M059J (cell line): ENCODE measurements at places on chromosomes 5 and 9.

GRCh38 chr9:18824095-18824666 is 208.8 kb downstream of the SAXO1 start:
- peak; percentile 28 for DNase-seq

GRCh38 chr9:72207278-72207677 is 58.0 kb downstream of the GDA start:
- DNase-seq, result no peak

DNA sequence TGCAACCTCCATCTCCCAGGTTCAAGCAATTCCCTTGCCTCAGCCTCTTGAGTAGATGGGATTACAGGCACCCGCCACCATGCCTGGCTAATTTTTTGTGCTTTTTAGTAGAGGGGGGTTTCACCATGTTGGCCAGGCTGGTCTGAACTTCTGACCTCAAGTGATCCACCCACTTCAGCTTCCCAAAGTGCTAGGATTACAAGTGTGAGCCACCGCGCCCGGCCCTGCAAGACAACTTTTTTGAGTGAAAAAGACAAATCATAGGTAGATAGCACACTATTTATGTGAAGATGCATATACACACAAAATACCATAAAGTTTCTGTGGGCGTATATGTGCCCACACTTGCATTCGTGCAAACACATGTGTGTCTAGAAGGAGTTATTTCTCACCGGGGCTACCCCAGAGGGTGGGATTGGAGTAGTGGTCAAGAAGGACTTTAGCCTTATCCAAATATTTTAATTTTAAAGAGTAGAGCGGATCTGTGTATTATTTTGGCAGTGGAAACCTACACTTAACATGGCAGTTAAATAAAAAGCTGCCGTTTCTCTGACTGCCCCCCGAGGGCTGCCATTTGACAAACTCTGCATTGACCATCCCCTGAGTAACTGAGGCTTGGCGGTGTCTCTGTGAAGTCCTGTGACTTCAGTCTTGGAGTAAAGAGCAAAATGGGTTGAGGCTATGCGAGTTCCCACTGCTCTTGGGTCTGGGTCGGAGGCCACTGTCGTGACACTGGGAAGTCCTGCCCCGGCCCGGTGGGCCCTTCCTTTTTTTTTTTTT is 93.4 kb upstream of the PTCH1 start:
- DNase-seq, result no peak

DNA sequence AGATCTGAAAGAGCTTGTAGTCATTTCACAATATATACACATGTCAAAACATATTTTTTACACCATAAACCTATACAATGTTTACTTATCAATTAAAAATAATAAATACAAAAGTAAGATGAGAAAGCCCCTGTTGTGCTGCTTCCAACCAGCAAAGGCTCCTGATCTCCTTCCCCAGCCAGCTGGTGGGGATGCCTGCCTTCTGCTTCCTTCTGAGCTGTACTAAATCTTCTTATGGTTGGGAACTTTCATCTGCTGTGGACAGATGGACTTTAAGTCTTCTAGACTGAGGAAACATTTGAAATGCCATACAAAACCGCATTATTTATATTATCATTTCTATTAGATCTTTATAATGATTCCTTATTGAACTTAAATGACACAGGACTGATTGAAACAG is 745.3 kb upstream of the CHD1 start:
- DNase-seq, result no peak

DNA sequence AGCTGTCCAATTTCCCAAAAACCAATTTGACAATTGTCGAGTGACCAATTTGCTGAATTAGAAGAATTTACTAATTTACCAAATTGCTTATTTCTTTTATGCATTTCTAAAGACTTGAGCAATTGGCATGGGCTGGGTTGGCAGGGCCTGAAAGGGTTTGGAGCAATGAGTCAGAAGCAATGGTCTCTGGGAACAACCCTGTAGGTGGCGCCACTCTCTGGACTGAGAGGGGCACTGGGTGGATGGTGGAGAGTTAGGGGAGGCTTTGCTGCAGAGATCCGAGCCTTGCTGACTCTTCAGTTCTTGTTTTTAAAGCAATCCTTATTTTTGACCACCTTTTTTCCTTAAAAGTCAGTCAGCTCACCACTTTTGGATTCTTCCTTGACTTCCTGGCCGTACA is 71.5 kb upstream of the RPS23 start:
- DNase-seq, result peak; percentile 38

DNA sequence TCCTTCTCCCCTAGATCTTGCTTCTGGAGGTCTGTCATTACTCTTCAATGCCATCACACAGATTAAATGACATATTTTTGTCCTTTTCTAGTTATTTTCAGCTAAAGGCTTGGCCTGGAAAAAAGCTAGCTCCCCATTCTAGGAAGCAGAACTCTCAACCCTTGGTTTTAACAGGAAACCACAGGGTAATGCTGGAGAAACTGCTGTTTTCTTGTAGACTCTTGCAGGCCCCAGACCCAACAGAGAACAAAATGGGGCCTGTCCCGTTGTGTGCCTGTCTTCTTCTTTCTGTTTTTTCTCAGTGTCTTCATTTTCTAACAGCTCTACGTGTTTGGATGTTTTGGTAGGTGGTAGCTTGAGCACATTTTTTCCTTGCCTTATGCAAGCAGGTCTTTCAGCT is 21.5 kb downstream of the DCANP1 start:
- DNase-seq, result no peak

DNA sequence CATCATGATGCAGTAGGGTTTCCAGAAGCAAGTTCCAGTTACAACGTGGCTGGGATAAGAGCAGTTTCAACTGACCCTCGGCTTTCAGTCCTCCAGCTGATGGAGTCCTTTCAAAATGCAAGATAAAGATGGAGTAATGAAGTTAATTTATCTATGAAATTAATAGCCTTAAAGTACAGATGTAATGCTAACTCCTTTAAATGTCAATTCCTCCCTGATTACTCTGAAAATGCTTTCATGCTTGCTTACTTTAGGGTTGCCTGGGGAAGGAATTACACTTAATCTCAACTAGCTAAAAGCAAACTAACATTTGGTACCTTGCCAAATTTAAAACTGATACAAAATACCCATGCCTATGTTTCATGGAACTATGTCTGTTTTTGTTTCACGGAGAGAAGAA is 178.4 kb downstream of the KIAA0825 start:
- no peak for DNase-seq

DNA sequence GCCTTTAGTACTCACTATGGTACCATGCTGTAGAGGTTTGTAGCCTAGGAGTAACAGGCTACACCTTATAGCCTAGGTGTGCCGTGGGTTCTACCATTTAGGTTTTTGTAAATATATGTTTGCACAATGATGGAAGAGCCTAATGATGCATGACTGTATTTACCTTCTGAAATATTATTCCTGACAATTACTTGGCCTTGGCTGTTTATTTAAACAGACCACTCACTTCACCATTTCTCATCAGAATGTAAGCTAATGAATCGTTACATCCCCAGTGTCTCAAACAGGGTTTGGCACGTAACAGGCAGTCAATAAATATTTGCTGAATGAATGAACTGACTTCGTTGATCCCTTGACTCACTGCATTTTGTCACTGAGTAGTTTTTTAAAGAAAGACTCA is 93.1 kb downstream of the MED27 start:
- peak; percentile 31 for DNase-seq

DNA sequence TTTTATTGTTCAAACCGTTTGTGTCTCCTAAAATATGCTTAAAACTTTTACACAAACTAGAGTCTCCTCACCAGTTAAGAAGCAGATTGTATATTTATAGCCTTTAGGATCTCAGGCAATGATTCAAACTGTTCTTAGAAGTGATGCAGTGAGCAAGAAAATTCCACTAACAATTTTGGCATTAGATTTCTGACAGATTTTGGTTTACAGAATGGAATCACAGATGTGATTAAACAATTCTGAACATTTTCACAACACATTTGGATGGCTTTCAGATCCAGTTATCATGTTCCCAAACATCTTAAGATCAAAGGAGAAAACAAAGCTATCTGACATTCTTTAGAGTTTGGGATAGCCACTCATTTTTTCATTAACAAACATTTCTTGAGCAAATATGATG is 181.7 kb upstream of the RIOK2 start:
- DNase-seq, result no peak

DNA sequence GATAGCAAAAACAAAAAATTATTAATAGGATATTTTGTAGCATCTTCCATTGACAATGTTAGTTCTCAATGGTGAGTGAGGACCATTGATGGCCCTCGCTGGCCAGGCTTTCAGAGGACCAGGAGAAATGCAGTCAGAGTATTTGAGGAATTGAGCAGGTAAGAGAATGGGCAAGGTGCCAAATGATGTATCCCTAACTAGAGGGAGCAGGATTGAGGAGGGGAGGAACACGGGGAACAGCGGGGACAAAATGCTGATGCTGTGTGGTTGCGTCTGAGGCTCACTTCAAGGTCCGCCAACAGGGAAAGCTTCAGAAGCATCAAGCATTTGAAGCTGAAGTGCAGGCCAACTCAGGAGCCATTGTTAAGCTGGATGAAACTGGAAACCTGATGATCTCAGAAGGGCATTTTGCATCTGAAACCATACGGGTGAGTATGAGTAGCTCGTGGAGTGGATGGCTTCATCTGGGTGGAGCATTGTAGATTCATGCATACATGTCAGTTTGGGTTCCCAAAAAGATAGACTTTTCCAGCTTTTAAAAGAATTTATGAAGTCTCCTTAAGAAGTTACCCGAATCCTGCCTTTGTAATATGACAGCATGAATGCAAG is 16.2 kb downstream of the SPTAN1 start:
- DNase-seq, result no peak

- DNase-seq, result no peak
Measured at GRCh38 chr9:98763986-98764745, 32.2 kb downstream of the ANKS6 start.

GRCh38 chr5:79464695-79465332 is 49.1 kb downstream of the HOMER1 start:
- peak; percentile 15 for DNase-seq

GRCh38 chr5:179115845-179116524 is 55.8 kb downstream of the ZNF354C start:
- DNase-seq, result no peak

DNA sequence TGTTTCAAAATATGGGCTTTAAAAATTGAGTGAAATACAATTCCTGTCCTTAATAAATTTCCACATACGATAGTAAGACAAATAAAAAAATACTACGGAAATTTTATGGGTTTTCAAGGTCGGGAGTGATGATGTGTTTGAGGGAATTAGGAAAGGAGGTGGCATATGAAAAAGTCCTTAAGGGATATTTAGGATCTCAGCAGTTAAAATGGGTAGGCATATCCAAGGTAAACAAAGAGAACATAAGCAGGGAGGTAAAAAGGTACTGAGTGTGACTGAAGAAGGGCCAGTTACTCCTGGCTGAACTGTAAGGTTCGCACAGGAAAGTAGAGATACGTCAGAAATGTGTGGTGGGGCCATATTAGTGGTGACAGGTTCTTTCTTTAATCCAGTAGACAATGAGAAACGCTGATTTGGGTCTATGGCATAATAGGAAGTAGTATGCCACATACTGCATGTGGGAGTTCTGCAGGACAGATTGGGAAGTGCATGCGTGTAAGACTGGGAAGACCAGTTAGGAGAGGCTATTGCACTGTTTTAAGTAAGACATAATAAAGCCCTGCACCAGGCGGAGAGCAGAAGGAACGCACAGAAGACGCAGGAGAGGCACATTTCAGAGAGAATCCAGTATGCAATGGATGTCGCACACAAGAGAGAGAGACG is 937 bp upstream of the HMGCR start:
- peak; percentile 82 for DNase-seq

DNA sequence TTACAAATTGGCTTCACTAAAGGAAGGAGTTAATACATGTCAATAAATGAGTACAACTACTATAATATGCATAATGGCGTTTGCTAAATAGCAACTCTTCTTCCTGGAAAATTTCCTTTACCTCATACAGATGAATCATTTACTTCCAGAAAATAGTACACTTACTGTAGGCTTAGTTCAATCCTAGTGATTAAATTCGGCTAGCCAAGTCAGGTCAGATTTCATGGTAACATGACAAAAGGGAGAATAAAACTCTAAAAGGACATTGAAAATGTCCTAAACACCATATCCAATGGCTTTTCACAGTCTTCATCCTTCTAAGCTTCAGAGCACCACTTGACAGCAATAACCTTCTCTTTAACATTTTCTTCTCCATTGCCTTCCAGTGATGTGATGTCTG is 42.1 kb upstream of the ZFAND5 start:
- no peak for DNase-seq

GRCh38 chr5:137714946-137715345 is 20.9 kb downstream of the KLHL3 start:
- no peak for DNase-seq

GRCh38 chr9:113504725-113505590 is 41.4 kb downstream of the RGS3 start:
- peak; percentile 43 for DNase-seq

DNA sequence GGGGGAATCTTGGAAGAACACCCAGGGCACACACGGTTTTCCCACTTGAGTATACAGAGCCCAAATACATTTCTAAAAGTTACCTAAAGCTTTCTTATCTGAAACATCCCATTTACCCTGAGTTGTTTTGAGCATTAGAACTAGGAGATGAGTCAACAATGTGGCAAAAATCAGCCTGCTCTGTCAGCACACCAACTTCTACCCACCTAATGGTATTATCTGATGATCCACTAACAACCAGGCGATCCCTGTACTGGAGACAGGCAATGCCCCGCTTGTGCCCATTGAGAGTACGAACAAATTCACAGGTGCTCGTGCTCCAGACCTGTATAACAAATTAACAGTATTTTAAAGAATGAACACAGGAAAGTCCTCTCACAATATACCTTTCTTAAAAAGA is 87.0 kb downstream of the SMIM23 start:
- no peak for DNase-seq

DNA sequence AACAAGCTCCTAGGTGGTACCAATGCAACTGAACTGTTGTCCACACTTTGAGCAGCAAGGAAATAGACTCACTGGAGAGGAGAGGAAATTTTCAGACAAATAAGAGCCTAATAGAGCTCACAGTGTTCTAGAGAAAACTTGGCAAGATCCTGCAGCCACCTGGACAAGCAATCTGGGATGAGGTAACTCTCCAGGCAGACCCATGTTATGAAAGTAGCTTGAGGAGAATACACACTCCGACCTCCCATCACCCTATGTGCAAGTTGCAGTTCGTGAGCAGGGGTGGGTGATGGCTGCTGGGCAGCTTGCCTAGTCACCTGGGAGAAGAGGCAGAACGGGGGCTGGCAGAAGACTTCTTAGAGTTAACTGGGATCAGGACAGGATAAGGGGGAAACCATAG is 102.2 kb downstream of the KLF4 start:
- DNase-seq, result no peak

DNA sequence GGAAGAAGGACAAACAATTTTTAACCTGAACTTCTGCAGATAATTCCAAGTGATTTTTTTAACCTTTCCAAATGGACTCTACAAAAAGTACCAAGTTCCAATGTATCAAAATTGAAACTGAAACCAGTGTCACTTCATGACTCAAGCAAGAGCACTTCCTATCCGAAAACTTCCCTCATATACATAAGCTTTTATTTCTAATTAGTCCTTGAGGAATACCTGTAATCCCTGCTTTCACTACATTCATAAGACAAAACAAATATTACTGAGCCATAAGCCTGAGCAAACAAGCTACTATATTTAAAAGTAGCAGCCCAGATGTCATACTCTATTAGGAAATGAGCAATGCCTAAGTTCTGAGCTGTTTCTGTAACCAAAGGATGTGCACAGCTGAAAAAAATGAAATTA is 224.4 kb downstream of the EBF1 start:
- peak; percentile 38 for DNase-seq

- DNase-seq, result no peak
Measured at GRCh38 chr5:19577882-19578281, 410.1 kb downstream of the CDH18 start.
